ENCODE measurements at places on chromosomes 2 and 18.

- peak; percentile 23 for DNase-seq
Measured at GRCh38 chr18:23968638-23969604, 45.6 kb upstream of the TTC39C start.

DNA sequence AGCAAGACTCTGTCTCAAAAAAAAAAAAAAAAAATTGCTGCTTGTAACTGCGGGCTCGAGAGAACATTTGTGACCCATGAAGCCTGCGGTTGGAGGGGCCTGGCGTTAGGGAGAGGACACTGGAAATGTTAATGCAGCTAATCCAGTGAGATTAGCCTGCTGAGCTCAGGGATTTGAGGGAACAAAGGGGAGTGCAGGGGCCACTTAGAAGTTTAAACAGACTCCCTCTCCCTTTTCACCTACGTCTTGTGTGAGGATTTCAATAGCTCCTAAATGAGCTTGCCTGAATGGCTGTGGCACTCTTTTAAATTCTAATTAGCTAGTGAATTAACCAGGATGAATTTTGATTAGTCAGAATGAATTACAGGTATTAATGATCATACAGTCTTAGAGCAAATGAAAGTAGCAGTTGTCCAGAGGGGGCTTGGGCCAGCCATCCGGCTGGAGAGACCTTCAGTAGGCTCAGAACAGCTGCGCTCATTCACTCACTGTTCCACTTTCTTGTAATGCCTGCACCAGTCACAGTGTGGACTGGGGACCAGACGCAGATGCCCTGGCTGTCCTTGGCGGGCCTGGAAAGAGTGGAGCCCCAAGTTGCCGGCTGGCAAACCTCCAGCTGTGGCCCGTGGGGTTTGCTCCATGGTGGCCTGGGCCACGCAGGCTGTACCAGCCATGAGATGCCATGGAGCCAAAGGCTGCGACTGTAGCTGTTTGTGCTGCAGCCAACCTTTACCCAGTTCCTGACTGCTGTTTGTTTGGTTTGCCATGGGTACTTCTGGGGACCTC, 20.8 kb downstream of the LDLRAD4 start:
- no peak for DNase-seq

DNA sequence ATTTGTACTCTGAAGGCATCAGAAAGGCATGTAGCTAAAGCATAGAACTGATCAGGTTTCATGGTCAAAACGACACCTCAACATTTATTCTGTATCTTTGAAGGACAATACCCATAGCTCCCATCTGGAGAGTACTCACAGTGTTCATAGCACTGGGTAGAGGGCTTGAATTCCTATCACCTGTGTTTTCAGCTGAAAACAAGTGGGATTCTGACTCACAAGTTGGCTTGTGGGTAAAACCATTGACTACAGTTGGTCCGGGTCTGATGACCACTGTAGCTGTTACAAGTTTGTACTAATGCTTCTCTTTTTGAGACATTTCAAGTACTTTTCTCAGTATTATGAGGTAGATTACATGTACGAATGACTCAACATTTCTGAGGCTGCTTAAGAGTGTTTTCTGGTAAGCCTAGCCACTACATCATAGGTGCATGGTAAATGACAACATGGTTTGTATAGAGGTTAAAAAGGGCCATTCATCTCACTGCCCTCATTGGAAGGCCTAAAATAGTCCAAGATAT, 68.6 kb upstream of the PELI1 start:
- peak; percentile 45 for DNase-seq

DNA sequence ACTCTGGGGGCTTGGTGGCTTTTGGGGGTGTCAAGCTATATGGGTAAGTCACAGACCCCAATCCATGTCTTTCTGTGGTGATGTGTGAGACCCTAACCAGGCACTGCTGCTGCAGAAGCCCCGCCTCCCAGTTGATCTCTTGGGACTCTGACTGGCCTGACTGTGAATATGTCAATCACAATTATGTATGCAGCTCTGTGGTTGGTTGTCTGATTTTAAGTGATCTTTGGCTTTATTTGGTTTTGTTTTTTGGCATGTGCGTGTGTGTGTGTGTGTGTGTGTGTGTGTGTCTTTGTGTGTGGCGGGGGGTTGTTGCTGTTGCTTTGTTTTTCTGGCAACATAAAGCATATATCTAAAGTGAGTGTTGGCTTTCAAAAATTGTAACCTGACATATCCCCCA, 78.5 kb upstream of the GLS start:
- DNase-seq = no peak

- no peak for DNase-seq
Measured at GRCh38 chr2:45459860-45460259, 151.2 kb downstream of the SRBD1 start.

GRCh38 chr2:3440477-3440876, 61.0 kb downstream of the TRAPPC12 start:
- DNase-seq = peak; percentile 17

DNA sequence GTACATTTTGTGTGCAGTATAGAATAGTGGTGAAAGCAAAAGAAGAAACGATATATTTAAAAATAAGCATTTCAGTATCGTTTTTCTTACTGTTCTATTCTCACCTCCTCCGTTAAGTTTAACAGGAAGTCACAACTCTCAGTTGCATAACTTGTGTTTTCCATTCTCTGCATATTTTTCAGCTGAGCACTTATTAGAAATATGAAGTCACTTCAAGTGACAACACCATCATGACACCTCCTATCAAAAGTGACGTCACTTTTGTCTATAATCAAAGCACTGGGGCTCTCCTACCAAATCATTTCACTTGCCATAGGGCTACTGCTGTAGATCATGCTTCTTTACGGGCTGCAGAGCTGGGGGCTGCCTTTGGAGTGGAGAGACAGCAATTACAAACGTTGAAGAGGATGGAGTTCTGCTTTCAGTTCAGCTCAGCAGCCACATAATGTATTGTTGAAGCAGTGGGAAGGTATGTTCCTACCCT, 36.3 kb downstream of the STAT4 start:
- DNase-seq = peak; percentile 46

DNA sequence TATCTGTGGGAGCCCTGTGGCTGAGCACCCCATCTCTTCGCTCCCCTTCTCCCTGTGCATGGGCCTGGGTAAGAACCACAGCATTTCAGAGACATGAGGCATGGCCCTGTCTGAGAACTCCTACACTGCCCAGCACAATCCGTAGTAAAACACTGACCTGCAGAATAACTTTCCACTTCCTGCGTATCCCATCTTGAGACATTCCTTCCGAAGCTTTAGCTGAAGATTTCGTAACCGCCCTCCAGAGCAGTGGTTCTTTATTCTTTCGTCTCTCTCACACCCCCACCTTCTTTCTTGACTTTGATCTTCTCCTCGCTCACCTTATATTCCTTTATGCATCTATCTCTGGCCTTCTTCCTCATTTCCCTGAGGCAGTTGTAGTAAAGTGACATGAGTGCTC, 381.1 kb downstream of the HRH4 start:
- no peak for DNase-seq

GRCh38 chr2:1665761-1666505, 78.4 kb downstream of the PXDN start:
- no peak for DNase-seq

DNA sequence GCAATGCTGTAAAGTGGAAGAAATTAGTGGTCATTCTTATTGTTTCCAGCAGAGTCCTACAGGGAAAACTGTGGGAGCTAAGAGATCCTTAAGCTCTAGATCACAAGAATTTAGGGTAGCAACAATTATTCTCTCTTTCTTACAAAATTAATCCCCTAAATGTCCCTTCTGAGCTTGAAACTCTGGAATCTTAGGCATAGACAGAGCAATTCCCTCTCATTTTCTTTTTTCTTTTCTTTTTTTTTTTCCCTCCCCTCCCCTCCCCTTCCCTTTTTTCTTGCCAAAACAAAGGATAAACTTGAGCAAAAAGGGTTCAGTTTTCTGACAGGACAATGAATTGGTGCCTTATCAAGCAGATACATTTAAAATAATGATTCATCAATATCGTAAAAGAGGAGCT, 441.0 kb downstream of the DSC3 start:
- no peak for DNase-seq

- DNase-seq = no peak
Measured at GRCh38 chr2:8257502-8257901, 424.4 kb upstream of the ID2 start.

- no peak for DNase-seq
Measured at GRCh38 chr2:193539188-193539587, 1344.5 kb upstream of the TMEFF2 start.

- DNase-seq = no peak
Measured at GRCh38 chr18:77110400-77110799, 22.2 kb downstream of the MBP start.

DNA sequence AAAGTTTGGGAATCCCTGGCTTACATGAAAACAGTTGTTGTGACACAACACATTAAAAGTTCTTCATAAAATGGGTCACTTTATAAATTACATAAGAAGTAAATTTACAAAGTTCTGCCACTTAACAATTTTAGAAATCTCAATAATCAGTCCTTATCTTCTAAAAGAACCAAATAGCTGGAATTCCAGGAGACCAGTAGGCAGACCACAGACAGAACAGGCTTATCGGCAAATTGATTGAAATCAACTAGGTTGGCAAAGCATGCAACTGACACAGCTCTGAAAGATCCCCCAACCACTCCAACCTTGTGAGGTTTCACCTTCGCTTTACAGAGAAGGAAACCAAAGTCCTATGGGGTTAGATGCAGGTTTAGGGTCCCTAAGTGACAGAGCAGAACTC, 103.0 kb downstream of the DNER start:
- no peak for DNase-seq

- no peak for DNase-seq
Measured at GRCh38 chr18:59606193-59607077, 90.8 kb downstream of the CCBE1 start.

DNA sequence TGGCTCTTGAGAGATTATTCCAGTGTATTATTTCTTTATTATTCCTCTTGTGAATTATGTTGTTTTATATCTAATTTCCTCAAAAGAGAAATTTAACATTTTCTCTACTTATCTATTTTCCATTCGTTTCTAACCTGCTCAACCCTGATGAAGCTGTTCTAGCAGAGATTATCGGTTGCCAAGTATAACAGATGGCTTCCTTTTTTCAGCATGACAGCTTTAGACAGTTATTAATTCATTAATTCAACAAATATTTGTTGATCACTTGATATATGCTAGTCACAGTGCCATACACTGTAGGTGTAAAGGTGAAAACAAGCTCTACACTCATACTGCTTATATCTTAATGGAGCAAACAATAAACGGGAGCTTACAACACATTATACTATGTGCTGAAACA, 137.9 kb upstream of the UBE2E3 start:
- no peak for DNase-seq

- DNase-seq = no peak
Measured at GRCh38 chr2:100852447-100852846, 32.5 kb downstream of the NPAS2 start.

DNA sequence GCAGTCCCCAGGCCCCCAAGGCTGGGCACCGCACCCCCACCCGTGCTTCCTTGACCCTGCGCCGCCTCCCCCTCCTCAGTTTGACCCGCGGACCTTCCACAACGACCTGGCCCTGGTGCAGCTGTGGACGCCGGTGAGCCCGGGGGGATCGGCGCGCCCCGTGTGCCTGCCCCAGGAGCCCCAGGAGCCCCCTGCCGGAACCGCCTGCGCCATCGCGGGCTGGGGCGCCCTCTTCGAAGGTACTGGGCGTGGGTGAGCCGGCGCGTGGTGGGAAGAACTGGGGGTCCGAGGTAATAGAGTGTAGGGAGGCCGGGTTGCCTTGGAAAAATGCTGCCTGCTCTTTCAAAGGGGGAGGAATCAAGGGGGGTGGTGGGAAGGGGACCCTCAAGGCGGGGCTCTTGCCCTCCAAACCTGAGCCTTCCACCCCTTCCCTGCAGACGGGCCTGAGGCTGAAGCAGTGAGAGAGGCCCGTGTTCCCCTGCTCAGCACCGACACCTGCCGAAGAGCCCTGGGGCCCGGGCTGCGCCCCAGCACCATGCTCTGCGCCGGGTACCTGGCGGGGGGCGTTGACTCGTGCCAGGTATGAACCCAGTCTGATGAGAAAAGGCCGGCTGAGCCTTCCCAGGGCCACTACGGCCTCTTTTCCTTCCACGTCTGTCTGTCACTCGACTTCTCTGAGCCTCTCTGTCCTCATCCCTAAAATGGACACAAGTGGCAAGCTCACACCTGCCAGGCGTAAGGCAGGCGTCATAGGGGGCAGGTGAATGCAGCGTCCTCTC, 2.6 kb downstream of the PRSS56 start:
- no peak for DNase-seq

GRCh38 chr2:237405006-237405559, 8.9 kb downstream of the COL6A3 start:
- no peak for DNase-seq

DNA sequence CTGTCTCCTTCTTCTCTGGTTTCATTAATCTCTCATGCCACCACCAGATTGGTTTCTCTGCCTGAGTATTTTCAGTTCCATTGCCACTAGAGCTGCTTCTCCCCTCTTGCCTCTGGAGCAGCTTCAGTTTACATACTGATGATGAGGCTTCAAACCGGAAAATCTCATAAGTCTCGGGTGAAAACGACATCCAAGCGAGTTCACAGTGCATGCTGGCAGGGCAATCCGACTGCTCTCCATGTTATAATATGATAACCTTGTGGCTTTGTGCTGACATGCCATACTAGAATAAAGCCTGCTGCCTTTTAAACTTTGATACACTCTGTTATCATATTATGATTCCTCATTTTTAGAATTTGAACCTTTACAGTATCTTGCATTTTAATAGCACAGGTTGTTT, 153.5 kb downstream of the PRPF40A start:
- DNase-seq = no peak

DNA sequence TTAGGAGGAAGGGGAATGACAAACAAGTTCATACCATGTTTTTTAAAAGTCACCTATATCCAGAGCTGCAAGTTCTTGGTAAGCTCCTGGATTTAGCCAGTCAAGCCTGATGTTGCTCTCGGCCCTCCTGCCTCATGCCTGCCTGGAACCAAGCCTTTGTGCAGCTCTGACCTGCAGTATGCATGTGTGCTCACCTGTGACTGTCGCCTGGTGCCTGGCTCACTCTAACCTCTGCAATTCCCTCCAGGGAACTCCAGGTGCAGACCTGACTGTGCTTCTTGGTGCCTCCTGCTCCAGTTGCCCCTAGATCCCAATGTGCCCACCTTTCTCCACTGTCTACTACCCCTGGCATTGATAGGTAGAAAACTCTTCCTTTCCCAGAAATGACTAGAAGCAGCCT, 85.1 kb upstream of the ZBTB14 start:
- no peak for DNase-seq

DNA sequence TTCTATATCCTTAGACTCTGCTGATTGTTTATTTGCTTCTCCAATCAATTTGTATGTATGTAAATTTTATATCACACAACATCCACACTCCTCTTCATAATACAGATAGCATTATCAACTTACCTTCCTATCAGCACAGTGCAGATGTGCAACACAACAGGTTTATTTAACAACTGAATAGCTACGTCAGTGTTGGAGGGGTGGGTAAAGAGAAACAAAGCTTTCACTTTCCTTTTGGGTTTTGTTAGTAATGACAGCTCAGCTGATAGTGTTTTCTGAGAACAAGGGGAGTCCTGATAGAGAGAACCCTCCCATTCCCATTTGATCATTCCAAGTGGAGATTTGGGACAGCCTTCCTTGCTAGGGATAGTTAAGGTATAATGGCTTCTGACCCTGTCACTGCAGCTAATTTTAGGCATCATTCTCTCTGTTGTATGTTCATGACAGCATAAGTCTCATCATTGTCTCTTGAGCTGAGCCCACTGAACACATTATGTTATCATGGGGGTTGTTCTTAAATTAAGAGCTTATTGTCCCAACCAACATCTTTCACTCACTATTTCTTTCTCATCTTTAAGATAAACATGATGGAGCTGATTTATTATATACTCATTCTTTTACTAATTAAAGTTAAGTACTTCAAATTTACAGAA, 227.7 kb downstream of the GPD2 start:
- DNase-seq = no peak
